SW 1271 (cell line): ENCODE measurements at places on chromosomes 6 and 20.

GRCh38 chr6:149851461-149852110 is 12.6 kb downstream of the LRP11 start:
- no peak for DNase-seq

DNA sequence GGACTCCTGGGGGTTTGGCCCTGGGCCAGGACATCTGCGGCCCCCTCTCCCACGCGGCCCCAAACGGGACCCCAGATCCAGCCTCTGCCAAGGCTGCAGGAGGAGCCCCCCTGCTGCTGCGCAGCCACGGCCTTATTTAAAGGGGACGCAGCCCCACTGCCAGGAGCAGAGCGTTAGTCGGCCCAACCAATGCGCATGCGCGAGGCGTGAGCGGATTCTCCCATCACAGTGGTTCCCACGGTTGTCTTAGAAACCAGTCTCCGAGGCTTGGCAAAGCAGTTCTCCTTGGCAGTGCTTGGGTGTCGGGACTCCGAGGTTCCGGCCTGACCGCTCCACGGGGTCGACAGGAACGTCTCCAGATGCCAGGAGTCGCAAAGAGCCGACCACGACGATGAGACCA is 288.3 kb upstream of the ZNF337 start:
- no peak for DNase-seq

- DNase-seq: no peak
Observed at GRCh38 chr6:168132531-168133167, 53.6 kb upstream of the FRMD1 start.

DNA sequence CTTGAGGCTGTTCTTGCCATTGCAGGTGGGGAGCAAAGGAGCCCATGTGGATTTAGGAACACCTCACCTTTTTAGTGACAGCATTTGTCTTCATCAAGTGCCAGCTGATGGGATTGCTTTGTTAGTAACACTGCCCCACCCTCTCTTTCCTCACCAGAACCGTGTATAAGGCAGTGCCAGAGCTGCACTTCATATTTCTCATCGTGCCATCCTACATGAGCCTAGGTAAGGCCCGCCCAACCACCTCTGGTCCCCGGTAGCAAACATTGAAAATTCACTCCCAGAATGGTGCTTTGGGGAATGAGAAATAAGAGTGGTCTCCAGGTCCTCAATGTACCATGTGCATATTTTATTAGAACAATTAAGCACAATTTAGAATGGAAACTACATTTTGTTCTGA is 22.7 kb downstream of the CFAP61 start:
- no peak for DNase-seq

GRCh38 chr20:16293590-16293989 is 279.7 kb downstream of the KIF16B start:
- DNase-seq: no peak

DNA sequence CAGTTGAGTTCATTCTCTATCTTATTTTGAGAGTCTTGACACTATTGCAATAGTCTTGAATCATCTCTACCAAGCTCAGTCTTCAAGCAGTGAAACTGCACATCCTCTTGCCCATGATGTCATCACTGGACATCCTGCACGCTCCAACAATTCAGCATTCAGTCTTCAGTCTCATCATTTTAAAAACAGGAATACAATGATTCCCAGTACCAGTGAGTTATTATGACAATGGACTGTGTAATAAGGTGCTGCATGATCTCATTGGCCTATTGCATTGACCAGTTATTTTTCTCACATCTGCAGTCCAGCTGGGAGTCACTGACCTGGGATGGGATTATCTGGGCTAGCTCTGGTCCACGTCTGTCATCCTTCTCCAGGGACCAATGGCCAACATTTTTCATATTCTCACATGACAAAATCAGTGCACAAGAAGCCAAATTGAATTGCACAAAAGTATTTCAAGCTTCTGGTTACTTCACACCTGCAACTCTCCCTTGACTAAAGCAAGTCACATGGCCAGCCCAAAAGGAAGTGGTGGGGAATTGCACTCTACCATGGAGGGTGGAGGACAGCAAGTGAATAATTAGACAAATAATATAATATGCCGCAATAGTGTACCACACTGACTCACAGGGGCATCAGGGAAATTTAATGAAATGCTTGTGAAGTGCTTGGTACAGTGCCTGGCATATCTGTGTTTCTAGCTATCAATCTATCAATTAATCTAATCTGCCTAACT is 6.4 kb upstream of the CST2 start:
- DNase-seq: no peak
